Right cardiac atrium (tissue), 5 donors: ENCODE measurements at places on chromosomes 2 and 18.

DNA sequence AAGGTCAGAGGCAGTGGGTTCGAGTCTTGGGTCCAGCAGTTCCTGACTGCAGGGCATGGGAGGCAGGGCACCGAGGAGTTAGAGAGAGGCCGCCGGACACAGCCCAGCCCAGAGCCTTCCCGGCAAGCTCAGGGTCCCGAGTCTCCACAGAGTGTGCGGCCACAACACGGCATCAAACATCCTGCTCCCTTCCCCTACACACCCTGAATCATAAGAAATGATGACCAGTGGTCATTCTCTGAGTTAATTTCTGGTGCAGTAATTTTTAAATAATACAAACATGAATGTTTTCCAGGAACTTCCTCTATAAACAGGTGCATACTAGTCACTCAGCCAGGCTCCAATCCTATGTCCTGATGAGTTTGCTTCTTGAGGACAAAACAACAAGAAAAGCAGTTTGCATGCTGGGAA, 118.0 kb downstream of the PXDN start:
- DNase-seq: no peak

GRCh38 chr2:109211315-109211714, 82.3 kb downstream of the SH3RF3 start:
- no peak for DNase-seq

DNA sequence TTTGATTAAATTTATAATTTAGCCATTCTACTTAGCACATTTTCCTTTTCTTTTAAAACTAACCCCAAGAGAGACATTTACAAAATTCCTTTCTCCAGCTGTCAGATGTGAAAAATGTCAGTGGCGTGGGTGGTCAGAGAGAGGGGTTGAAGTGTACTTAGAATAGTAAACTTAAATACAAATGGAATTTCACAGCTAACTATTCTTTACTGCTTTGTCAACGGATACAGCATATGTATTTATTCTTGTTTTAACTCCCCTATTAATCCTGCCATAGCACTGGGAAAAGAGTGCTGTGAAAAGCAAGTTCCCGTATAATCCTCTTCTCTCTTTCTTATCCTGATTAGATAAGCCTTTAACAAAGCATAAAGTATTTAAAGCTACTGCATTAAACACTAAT, 191.4 kb upstream of the CHAC2 start:
- no peak for DNase-seq

DNA sequence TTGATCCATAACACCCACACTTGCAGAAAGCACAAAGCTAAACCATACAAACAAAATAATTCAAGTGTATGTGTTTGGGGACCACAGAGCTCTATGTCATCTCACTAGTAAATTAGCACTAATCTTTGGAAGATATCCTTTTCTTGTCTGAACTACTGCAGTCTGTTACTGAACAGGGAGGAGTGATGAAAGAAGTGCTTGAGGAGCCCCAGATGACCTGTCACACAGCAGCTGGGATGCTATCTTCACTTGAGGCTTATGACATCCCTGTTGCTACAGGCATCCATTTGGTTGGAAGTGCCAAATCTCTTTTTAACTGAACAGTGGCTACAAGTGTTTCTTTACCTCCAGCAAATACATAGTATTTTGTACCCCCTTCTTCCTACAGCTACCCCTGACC, 386.3 kb upstream of the CHAC2 start:
- DNase-seq: no peak

GRCh38 chr18:39840406-39840805, 2114.6 kb upstream of the PIK3C3 start:
- no peak for DNase-seq

- DNase-seq: no peak
Measured at GRCh38 chr2:368386-368785, 80.5 kb upstream of the ALKAL2 start.

GRCh38 chr18:35941299-35941698, 31.2 kb upstream of the RMP24 start:
- DNase-seq: no peak

GRCh38 chr2:216352653-216353270, 19.5 kb downstream of the MARCHF4 start:
- no peak for DNase-seq

DNA sequence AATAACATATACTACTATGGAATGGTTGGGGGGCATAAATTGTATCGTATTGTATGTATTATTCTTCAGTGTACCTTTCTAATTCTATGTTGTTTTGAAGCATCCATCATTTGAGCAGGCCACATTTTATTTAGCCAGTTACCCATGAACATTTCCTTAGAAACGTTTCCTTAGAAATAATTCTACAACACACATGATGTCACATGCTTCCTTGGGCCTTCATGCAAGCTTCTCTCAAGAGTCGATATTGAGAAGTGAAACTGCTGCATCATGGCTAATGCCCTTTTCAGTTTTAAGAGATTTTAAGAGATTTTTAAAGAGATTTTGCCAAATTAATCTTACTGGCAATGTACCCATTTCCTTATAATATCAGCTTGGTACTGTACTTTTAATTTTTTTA, 63.9 kb downstream of the ALPK2 start:
- DNase-seq: no peak

GRCh38 chr2:1397350-1397749, 15.9 kb upstream of the TPO start:
- no peak for DNase-seq

- no peak for DNase-seq
Measured at GRCh38 chr2:173496746-173497145, 142.1 kb downstream of the CDCA7 start.

DNA sequence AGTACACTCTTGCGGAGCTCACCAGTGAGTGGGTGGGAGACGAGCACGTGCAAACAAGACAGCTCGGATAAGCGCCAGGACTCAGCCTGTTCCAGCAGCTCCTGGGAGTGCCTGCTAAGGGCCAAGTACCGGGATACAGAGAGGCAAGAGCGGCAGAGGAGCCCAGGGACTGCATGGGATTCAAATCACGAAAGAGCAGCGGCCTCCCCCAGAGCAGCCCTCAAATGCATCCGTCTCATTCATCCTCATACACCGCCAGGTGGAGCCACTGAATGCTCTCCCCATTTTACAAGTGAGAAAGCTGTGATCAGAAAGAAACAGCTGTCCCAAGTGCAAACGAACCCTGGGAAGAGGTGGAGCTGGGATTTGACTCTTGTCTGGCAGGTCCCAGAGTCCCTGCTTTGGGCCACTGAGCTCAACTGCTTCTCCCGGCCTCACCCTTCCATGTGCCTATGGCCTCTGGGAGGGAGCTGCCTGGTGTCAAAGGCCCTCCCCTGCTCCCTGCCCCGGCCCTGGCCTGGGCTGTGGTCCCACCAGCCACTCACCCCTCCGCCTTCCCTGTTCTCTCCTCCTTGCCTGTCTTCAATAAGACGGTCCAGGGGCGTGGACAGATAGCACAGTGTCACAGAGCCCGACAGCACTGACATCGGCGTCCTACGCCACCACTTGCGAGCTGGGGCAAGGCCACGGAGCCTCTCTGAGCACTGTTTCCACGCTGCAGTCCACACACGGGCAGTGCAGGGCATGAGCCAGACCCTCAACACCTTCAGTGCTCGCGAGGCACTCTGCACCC, 72.8 kb upstream of the TAF1B start:
- DNase-seq: peak; percentile 71

- no peak for DNase-seq
Measured at GRCh38 chr18:40531051-40531450, 1424.0 kb upstream of the PIK3C3 start.

- no peak for DNase-seq
Measured at GRCh38 chr2:207163053-207163755, 2.5 kb downstream of the KLF7 start.

GRCh38 chr2:73197579-73197978, 4.8 kb upstream of the NOTO start:
- DNase-seq: no peak

- DNase-seq: no peak
Measured at GRCh38 chr18:46731316-46731715, 25.5 kb downstream of the ST8SIA5 start.

GRCh38 chr2:68203587-68203986, 45.9 kb downstream of the PNO1 start:
- DNase-seq: no peak

DNA sequence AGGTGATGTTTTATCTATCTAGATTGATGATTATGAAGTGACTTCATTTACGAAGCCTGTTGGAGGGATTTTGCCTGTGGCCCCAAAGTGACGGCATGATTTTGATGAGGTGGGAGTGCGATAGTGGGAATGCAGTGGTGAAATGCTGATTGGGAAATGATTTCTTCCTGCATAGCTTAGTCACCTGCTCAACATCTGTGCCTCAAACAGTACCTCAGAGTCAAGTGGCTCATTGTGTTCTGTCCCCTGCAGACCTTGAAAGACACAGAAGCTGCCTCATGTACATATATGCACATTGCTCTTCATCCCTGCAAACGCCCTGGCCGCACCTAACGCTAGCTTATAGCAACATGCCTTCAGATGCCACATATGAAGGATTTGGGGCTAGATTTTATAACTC, 201.2 kb downstream of the TPGS2 start:
- no peak for DNase-seq

- no peak for DNase-seq
Measured at GRCh38 chr2:44578471-44579093, 216.8 kb downstream of the CAMKMT start.

- DNase-seq: no peak
Measured at GRCh38 chr2:120174963-120175581, 48.1 kb downstream of the TMEM185B start.

- no peak for DNase-seq
Measured at GRCh38 chr2:22027345-22028005, 903.7 kb downstream of the TDRD15 start.

GRCh38 chr2:101828257-101828656, 130.8 kb downstream of the MAP4K4 start:
- no peak for DNase-seq

DNA sequence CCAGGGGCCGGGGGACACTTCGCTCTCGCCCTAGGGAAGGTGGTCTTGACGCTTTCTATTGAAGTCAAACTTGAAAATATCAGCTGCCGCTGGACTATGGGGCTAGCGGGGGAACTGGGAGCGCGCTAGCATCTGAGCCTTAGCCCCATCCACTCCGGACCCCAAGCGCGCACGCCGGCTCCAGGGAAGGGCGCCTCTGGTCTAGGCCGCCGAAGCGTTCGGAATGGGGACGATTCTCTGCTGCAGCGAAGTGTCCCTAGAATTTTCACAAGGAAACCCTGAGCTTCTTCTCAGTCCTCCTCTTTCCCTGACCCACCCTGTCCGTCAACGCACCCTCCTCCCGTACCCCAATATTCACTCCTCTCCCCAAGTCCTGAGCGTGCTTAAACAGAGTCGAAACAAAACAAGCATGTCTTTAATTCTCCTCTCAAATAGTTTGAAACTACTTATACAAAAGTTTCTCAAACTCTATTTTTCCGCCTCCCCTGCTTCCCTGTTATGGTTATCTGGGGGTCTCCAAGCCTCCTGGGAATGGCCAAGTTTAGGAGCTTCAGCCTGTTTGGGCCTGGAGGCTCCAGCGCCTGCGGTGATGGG, 5.0 kb downstream of the RAX start:
- no peak for DNase-seq

GRCh38 chr2:29802986-29803385, 118.4 kb downstream of the ALK start:
- DNase-seq: no peak

GRCh38 chr18:31513189-31513935, 15.4 kb downstream of the DSG2 start:
- DNase-seq: no peak

DNA sequence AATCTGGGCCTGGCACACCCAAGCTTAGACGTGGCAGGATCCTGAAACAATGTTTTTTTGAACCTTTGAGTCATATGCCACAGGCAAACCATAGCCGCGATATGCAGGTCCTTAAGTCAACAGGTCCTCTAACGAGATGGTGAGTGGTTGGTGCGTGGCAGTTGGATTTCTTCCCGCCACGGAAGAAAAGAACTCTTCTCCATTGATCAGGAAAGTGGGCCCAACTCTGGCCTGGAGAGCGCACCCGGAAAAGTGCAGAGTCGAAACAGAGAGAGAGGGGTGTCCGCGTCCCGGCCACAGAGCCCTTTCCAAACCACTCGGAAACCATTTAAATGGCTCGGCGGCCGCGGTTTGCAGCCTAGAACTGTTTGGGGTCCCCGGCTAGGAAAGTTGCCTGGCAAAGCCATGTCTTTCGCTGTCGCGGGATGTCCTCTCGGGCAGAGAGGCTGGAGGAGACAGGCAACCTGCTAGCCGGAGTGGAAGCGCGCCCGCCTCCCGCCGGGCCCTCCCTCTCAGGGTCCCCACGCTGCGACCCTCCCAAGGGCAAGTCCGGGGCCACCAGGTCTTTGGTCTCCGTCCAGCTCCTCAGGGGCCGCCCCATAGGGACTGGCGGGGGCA, 777 bp downstream of the GALNT3 start:
- peak; percentile 40 for DNase-seq

DNA sequence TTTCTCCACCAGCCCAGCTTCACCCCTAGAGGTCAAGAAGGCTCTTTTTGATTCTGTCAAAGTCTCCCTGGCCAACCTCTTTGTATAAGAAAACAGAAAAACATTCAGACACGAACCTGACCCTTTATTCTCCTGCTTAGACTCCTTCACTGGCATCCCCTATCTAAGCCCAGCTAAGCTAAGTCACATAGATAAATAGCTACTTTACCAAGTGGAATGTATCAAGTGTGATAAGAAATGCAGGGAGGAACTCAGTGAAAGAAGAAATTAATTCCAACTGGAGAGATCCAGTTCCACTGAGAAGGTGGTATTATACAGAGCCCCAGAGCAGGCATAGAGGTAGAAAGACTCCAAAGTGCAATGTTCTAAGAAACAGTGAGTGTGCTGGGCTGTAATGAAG, 489.5 kb downstream of the TNS1 start:
- no peak for DNase-seq

- DNase-seq: no peak
Measured at GRCh38 chr2:222693837-222694236, 22.4 kb downstream of the MOGAT1 start.

- DNase-seq: no peak
Measured at GRCh38 chr2:215427585-215427984, 8.3 kb downstream of the FN1 start.

DNA sequence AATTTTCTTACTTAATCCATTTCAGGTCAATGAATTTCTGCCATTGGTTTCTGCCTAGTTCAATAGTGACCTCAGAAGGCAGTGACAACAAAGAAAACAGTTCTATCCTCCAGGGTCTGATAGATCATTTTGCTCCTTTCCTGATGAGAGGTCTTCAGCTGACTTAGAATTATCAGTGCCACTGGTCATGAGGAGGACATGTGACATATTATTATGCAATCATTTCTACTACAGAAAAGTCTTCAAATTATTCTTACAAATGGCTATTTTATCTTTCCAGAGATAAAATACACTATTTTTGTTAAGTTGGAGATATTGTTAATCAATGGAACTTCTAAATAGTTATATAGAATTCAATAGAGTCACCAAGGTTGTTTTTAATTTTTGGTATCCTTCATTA, 360.0 kb upstream of the GALNT5 start:
- DNase-seq: no peak

DNA sequence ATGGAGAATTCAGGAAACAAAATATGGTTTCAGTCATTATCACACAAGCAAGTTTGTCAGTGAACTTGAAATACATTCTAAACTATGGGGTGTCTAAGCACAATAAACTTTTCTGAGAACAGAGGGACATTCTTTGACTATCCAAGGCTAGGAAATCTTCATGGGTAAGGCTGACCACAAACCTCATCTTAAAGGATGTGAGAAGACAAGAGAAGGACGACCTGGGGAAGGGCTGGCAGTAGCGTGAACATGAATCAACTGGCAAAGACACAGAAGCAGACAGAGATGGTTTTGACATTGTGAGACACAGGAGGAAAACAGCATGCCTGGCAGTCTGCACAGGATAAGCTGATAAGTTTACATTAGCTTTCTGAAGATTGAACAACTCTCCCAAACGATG, 752.4 kb upstream of the SLC8A1 start:
- DNase-seq: no peak
